ENCODE measurements at places on chromosomes 2 and 18.

GRCh38 chr2:240502059-240502429 is 55.7 kb downstream of the ANKMY1 start:
- DNase-seq, result no peak

- DNase-seq, result no peak
These were observed 79.8 kb upstream of the SESTD1 start for GRCh38 chr2:179344280-179344964.

GRCh38 chr2:115161081-115161770 is 718.8 kb downstream of the DPP10 start:
- no peak for DNase-seq

DNA sequence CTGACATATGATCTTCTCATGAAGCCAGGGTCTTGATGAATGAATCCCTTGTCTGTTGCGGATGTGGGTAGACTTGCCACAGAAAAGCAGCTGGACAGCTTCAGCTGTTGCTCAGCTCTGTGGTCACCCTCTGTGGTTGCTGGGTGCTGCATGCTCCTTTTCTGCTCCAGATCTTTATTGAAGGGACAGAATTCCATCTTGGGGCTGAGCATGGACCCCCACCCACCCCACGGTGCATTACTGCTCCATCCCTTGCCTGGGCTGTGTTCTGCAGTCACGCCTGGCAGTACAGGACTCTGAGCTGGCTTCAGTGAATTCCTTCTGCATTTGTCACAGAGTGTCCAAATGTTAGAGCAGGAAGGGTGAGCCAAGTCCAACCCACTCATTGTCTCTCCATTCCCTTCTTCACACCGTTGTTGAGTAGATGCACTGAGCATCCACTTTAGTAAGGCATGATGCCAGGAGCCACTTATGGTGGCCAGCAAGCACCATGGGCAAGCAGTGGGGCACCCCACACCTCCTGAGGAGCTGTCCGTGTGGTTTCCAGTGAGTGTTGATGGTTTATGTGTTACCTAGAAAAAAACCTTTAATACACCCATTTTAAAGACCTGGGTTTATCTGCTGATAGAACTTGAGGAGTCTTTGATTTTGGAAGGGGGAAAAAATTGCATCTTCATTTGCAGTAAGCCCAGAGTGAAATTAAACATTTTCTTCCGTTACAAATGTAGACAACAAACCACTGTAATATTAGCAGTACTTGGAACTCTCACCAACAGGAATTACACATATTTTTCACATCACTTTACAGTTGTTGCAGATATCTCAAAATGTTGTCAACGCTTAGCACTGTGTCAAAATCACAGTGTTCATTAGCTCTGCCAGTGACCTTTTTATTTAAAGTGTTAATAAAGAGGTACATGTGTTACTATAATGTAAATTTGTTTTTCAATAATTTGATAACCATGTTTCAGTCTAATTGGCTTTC is 14.7 kb upstream of the ITGB6 start:
- DNase-seq, result no peak

DNA sequence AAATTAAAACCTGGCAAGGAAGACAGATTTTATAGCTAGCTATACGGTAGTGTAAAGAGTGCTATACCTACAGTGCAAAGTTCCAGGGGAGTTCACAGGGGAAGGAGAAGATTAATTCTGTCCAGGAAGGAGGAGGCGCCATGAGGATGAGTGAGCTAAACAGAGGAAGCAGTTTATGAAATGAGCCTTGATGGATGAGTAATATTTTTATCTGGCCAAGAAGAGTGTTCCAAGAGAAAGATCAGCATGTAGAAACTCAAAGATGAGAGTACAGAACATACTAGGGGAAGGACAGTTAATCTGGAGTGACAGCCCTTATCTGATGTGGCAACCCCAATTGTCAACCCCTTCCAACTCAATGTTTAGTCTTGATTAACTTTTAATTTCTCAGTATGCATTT is 54.8 kb downstream of the CDH20 start:
- DNase-seq, result no peak

Data from NAMALWA (cell line).